BJ (cell line): ENCODE measurements at places on chromosomes 12 and 14.

- DNase-seq = no peak
Measured at GRCh38 chr14:23910101-23910875, 43.3 kb upstream of the DHRS4 start.

DNA sequence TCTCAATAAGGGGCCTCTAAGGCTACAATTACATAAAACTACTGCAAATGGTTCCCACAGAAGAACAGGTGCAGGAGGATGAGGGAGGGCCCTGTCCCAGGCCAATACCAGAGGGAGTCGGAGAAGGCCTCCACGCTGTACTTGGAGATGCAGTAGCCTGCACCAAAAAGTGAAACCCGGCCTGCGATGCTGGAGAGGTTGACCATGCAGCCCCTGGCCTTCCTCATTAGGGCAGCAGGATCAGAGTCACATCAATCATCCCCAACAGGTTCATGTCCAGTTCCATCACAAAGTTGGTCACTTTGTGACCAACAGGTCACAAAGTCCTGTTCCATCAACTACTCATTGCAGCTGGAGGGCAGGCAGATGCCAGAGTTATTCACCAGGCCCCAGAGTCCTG, 23.0 kb downstream of the ZBTB39 start:
- no peak for DNase-seq

DNA sequence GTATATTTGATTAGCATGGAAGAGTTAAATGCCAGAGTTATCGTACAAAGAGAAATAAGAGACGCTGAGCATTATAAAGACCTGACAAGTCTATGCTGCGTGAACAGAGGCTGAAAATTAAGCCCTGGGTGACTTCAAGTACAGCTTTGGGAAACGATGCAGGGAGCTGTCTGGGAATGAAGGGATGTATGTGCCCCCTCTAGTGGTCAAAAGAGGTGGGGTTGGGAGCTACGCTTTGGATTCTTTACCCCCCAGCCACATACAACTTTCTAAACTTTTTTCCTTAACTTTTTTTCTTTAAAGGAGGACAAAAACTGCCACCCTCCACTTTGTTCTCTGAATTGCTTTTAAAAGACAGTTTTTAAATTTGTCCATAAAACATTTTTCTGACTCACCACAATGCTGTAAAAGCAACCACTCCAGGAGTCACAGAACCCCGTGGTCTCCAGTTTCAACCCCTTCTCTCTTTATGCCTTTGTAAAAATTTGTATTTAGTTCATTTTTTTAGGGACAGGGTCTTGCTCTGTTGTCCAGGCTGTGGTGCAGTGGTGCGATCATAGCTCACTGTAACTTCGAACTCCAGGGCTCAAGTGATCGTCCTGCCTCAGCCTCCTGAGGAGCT, 59.4 kb downstream of the ZNF664 start:
- no peak for DNase-seq

- DNase-seq = no peak
Measured at GRCh38 chr14:76984297-76984696, 44.2 kb downstream of the IRF2BPL start.

DNA sequence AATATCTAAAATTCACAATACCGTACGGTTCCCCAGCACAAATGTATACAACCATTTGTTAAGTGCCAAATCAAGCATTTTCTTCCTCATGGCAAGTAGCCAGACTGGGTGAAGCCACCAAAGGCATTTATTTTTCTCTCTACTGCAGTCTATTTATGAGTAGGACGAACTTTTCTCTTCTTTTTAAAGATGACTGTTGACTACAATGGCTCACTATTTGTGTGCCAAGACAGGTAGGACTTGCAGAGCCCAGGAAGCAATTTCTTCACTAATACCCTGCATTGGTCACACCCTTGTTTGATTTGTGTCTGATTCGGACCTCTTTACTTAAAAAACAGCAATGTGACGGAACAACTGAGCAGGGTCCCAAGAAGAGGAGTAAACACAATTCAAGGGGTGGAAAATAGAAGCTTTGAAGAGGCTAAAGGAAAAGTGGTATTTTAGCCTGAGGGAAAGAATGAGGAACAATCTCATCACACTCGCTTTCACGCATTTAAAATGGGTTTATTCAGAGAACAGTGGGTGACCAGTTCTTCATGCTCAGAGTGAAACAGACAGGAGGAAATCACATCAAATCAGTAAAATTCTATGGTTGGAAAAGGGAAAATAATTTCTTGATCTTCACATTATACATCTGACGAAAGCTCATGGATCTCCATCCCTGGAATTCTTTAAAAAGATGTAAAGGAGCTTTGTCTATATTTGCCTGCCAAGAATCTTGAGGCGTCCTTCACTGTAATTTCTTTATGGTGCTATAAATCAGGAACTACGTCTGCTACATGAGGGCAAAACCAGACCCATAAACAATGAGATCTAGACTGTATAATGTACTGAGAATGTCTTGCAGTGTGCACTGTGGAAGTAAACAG, 183.8 kb downstream of the PPM1H start:
- no peak for DNase-seq

DNA sequence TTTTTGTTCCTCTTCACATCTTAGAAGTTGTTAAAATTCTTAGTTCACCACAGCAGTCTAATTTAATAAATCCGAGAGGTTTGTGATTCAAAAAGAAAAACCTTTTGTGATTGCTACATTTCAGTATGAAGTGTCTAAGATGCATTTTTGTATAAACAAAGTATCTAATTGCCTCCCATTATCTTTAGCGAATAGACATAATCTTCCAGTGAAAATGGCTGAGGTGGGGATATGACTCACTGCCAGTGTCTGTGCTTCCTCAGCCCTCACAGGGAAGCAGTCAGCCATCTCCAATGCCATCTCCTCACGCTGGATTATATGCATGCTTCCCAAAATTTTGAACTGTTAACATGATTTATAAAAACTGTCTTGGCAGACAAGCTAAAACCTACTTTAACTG, 7.6 kb downstream of the GCH1 start:
- no peak for DNase-seq
